ENCODE measurements at places on chromosomes 4 and X.

DNA sequence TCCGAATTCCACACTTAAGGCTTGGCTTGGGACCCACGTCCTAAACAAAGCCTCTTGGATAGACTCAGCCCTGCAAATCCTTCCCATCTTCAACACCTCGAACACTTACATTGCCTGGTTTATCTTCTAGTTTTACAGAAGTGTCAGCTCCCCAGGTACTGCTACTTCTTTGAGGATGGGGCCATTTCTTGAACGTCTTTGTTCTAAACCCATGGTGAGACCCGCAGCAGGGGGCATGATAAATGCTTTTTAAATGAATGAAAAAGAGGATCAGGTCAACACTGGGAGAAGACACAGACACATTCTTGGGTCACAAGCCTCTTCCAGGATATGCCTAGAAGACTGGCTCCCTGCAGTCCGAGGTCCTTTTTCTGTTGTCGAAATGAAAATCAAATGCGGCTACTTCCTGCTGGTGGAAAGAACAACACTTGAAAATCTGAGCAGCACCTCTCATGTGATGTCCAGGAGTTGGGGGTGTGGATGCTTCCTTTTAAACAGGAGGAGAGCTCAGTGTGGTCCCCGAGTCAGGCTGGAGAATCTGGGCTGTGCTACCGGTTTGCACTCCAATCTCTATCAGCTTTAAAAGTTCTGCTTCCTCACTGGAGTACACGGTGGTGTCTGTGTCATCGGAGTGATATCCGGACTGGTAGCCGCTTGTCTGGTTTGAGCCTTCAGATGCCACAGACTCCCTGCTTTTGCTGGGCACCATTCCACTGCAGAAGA is 45.8 kb downstream of the KDR start:
- no peak for DNase-seq

- DNase-seq, result no peak
These were observed 6.6 kb downstream of the HCCS start for GRCh38 chrX:11117745-11118144.

GRCh38 chrX:139093201-139093600 is 381.7 kb upstream of the FGF13 start:
- DNase-seq, result no peak

GRCh38 chr4:148060264-148061140 is 328.6 kb downstream of the ARHGAP10 start:
- no peak for DNase-seq

- no peak for DNase-seq
These were observed 126.5 kb downstream of the DKK2 start for GRCh38 chr4:106909486-106910188.

DNA sequence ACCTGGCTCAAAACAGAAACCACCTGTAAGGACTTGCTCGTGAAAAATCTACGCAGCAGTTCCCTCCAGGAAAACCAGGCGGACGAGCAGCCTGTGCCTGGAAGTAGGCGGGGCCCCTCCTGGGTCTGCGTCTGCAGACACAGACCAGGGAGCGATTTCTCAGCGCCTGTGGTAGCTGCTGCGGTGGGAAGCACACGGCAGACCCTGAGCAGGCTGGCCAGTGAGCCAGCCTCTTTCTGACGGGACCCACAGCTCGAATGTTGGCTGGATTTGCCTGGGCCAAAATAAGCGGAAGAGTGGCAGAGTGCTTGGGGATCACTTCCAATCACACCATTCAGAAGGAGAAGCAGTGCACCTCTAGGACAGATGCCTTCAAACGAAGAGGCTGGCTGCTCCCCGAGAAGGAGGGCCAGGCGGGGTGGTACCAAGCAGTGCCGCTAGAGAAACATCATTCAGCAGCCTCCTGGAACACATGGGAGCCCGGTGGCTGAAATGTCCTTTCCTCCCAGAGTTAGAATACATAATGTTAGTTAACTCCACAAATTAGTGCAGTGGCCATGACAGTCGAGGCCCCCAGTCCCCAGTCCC is 85.9 kb downstream of the GATB start:
- no peak for DNase-seq
